Jurkat, Clone E6-1 (cell line): ENCODE measurements at places on chromosomes 3 and 15.

DNA sequence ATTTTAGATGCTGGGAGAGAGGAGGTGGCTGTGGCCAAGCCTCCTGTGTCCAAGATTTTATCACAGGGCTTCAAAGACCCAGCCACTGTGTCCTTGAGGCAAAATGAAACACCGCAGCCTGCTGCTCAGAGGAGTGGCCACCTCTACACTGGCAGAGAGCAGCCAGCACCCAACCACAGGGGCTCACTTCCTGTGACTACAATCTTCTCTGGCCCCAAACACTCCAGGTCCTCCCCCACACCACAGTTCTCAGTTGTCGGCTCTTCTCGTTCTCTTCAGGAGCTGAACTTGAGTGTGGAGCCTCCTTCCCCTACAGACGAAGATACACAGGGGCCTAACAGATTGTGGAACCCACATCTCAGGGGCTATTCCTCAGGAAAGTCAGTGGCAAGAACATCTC is 45.6 kb downstream of the CDAN1 start:
- no peak for DNase-seq

GRCh38 chr15:82298520-82298919 is 35.9 kb downstream of the SAXO2 start:
- peak; percentile 82 for DNase-seq

DNA sequence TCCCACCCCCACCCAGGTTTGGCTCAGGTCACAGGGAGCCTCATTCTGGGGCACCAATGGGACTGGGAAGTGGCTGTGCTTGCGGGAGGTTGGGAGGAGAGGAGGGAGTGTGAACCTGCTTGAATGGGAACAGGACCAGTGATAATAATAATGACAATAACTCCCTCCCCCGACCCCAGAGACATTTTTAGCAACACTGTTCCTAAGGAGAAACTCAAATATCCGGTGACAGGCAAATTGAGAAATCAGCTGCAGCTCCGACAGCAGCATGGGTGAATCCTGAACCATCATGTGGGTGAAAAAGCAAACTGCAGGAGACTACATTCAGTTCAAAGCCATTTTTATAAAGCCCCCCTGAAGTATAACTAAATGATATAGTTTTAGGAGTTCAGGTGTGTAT is 11.6 kb upstream of the RPL29 start:
- no peak for DNase-seq

GRCh38 chr15:72280751-72281150 is 8.4 kb upstream of the PARP6 start:
- DNase-seq, result no peak

GRCh38 chr3:195213639-195214315 is 57.2 kb downstream of the XXYLT1 start:
- DNase-seq, result no peak

GRCh38 chr15:94547711-94548110 is 316.4 kb downstream of the MCTP2 start:
- DNase-seq, result no peak

DNA sequence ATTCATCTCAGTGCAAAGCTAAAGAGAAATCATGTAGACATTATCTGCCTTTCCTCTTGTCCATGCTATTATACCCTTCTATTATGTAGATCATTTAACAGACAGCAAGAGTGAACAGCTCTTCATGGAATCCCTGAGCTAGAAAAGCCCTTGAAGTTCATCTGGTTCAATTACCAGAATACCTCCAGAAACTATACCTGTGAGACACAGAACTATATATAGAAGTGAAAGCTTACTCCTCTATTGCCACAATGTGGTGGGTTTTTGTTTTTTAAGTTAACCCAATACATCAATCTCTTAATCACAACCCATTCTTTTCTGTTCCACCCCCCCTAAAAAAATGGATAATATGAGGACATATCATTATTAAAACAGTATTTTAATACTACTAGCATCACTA is 347.7 kb downstream of the PLCL2 start:
- DNase-seq, result no peak

- DNase-seq, result no peak
Observed at GRCh38 chr3:58323529-58324390, 8.9 kb upstream of the PXK start.

GRCh38 chr3:61182662-61183061 is 68.6 kb downstream of the FHIT start:
- no peak for DNase-seq

DNA sequence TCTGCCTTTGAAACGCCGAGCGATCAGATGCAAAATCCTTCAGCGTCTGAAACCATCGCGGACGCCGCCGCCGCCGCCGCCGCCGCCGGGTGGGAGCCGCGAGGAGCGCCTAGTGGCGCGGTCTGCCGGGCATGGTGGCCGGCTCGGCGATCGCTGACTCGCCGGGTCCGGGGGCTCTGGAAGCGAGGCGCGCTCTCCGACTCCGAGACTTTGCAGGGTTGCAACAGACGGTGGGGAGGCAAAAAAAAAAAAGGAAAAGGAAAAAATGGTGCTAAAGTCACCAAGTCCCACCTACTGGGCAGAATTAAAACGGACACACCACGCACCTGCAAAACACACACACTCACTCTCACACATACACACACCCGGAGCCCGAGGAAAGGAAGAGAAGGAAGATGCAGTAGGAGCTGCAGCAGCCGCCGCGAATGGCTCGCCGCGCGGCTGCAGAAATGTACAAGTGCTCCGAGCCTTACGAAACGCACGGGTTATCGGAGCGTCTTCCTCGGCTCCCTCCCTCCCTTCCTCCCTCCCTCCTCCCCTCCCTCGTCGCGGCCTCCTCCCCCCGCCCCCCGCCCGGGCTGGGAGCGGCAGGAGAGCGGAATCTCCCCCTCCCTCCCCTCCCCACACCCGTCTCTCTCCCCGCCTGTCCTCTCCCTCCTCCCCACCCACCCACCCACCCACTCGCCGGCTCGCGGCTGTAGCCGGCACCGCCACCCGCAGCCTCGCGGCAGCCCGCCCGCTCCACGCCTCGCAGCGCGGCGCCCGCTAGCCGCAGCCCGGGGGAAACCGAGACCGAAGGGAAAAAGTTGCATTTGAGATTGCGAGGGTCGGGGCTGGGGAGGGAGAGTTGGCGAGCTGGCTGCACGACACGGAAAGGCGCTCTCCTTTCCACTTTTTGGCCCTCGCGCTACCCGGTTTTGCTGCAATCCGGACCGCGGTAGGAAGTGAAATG is at the start of gene NTRK3:
Gene NTRK3 (minus strand): TSS at position 461 of the 952 bp plus-strand sequence. CDS start 586 bp downstream, outside the sequence.
- peak; percentile 21 for DNase-seq

GRCh38 chr3:4409415-4409814 is 57.7 kb downstream of the SUMF1 start:
- peak; percentile 69 for DNase-seq

DNA sequence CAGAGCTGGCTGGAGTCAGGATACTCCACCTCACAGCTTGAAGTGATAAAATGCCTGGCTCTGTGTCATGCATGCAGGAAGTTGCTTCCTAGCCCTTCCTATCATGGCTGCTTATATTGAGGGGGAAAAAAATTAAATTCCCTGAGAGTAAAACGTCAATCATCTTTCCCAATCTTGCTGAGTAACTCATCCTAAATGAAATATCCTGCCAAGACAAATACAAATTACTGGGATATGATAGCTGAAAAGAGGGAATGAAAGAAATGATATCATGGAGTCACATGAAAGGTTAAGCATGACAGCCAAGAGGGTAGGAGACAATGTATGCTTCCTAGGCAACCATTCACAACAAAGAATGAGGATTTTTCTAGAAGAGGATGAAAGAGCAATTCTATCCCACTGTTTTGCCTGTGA is 110.6 kb downstream of the ABI3BP start:
- no peak for DNase-seq

DNA sequence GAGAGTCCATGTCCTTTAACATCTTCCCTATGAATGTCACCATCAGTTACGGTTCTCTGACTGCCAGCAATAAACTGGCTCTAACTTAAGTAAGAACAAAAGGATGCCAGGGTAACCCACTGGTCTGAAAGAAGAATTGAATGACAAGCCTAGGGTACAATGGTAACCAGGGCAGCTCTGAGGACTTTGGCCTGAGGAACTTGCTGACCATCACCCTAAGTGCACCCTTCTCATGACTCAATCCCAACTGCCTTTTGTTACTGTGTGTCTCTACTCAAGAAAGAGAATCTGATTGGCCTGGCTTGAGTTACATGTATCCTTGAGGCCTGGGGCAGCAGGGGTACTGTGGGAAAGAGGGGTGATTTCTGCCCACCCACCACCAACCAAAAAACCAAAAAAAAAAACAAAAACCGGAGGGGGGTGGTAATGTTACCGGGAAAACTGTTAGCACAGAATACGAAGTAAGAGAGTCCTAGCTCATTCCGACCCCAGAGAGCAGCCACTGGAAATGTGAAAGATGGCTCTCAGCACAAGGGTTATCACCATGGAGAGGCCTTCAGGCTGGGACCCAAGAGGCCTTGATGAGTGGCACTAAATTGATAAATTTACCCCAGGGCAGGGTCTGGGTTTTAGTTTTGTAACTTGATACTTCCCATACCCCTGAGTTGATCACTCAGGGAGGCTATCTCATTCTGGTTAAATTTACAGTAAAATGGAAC is 9.3 kb upstream of the SLC28A1 start:
- DNase-seq, result no peak

- no peak for DNase-seq
Observed at GRCh38 chr15:58426501-58426900, 5.3 kb upstream of the LIPC start.

- no peak for DNase-seq
Observed at GRCh38 chr3:172700936-172701455, 9.9 kb downstream of the NCEH1 start.

DNA sequence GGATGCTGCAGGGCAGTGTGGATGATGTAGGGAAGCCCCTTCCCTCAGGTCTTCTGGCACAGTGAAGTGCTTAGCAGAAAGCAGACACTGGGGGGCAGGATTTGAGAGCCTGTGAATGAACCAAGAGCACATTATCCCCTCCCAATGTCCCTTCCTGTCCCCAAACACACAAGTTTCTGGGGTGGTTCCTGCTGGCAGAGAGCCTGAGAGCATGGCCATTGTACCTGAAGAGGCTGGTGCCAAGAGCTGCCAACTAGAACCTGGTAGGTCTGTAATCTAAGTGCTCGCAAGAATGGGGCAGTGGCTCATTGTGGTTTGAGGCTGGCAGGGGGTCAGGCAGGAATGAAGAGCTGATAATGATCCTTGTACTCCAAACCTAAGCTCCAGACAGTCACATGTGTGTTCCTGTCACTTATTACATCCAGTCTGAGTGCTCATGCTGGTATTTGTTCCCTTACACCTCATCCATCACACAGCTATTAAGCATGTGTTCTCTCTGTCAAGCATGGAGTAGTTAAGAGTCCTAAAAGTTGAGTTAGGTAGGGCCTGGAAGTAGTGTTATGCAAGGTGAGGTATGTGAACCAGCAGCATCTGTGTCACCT is 6.7 kb upstream of the CCR1 start:
- peak; percentile 51 for DNase-seq

- DNase-seq, result no peak
Observed at GRCh38 chr15:101329867-101330380, 34.9 kb upstream of the SNRPA1 start.

GRCh38 chr3:9193633-9194195 is 55.7 kb downstream of the SRGAP3 start:
- no peak for DNase-seq

DNA sequence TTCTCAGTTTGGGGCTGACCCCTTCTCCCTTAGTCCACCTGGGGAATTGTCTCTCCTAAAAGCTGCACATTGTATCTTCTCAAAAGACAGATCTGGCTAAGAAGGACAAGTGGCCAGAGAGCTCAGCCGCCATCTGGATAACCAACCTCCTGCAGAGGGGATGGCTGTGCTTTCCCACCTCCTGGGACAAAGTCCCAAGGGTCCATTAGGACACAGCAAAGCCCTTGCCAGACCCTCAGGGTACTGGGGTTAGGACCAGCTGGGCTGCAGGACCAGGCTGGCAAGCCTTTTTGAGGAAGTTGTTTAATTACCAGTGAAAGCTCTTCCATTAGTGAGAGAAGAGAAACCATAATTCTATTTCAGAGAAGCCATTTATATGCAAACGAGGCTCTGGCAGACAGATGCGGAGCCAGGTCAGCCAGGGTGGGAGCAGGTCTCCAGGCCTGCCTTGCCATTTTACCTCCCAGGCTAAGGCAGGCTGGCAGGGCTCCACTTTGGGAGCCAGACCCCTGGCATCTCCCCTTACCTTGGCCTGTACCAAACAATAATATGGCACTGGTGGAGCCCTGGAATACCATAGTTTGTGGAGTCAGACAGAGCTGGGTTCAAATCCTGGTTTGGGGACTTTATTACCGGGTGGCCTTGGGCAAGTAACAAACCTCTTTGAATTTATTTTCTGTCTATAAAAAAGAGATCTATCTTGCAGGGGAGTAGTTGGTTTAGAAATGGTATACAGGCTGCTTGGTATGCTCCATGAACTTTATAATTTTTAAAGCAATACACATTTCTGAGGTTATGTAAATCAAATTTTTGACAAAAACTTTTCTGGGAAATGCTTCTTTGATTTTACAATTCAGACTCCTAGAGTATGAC is 17.9 kb downstream of the SHF start:
- DNase-seq, result no peak

- DNase-seq, result no peak
Observed at GRCh38 chr15:81728726-81729125, 317.1 kb downstream of the MEX3B start.

- DNase-seq, result no peak
Observed at GRCh38 chr3:194570235-194570634, 63.0 kb downstream of the TMEM44 start.

GRCh38 chr3:185658943-185659342 is 72.8 kb downstream of the SENP2 start:
- DNase-seq, result no peak

DNA sequence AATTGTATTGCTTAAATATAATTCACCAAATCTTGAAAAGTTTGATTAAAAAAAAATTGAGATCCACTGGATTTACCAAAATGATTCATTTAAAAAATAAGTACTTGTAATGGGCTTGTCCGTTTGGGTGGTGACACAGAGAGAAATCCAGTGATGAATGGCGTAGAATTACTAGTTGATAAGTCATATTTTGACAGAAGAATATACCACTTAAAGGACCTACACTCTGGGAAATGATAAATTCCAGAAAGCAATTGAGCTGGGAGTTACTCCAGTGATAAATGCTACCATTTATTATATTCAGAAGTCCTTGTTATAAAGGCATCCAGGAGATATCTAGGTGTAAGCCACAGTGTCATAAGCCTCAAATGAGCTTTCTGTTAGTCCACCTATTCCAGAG is 141.8 kb upstream of the CFAP20DC start:
- no peak for DNase-seq

DNA sequence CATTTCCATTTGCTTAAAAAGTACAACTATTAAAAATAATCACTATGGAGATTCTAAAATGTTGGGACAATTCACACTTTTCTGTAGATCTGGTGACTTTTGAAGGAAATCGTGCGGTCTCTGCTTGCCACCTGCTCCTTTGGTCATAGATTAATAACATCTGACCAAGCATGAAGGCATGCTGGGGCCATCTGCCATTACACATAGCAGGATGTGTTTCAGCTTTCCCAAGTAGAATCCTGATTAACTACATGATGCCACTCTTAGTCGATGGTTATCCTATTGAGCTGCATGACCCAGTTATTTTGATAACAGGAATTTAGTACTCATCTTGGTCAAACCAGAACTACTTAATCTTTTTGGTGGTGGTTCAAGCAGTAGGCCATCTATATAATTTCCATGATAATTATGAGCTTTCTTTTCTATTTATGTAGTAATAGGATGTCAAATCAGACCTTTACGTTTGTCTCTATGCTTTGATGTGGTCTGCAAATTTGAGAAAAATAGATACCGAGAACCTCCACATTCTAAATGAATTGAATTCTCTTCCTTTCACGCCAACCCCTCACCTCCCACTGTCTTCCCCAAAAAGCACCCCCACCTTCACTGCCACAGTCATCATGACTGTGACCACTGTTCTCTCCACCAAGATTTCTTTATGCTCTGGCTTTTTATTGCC is 158.1 kb downstream of the DIPK2A start:
- DNase-seq, result no peak
